ENCODE measurements at places on chromosomes 1 and 21. TPM values are rescaled to one million over a fixed set of nuclear protein-coding genes. Genes with fewer than 3 reads are reported as not detected.

DNA sequence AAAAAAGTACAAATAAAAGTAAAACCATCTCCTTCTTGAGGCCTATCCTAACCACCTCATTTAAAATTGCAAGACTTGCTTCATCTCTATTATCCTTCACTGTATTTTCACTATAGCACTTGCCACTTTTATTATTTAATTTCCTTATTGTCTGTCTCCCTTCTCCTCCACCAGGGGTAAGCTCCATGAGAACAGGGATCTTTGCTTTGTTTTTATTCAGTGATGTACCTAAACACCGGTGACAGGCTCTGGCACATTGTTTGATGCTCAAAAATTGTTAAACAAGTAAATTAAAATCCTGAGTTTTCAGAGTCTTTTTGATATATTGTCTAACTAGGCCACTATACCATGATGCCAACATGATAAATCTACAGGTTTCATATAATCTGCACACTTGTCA lies 17.2 kb upstream of the SPEN start:
- no peak for DNase-seq

- DNase-seq: no peak
These were observed 30.8 kb downstream of the RSPH1 start for GRCh38 chr21:42465008-42465802.

DNA sequence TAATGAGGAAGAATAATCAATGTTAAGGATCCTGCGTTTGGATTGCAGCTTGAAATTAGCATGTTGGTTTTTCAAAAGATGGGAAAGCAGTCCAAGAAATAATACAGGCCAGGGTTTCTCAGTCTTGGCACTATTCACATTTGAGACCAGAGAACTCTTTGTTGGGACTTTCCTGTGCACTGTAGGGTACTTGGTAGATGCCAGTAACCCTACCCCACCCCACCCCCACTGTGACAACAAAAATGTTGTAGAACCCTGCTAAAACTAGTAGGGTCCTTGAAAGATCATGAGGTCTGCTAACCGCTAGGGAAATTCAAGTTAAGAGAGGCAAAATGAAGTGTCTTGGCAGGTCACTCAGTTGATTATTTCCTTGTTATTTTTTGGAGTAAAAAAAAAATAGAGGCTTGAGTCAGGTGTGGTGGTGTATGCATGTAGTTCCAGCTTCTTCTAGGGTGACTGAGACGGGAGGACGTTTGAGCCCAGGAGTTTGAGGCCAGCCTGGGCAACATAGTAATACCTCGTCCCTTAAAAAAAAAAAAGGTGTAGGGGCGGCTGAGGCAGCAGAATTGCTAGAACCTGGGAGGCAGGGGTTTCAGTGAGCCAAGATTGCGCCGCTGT lies 53.3 kb downstream of the SPEN start:
- no peak for DNase-seq

DNA sequence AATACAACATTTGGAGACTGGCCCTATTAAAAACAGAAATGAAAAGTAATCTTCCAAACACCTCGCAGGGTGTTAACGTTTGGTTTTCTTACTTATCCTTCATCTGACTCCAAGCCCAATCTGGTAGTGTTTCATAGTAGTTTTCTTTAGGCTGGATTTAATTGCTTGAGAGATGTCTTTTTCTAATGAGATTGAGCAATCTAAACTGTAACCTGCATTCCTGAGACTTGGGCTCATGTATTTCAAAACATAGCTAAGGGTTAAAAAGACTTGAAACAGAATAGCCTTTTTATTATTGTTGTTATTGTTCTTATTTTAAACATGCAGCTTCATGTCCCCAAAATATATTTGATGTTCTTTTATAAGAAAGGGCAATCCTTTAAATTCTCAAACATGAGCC lies 278.9 kb downstream of the TGFB2 start:
- no peak for DNase-seq

DNA sequence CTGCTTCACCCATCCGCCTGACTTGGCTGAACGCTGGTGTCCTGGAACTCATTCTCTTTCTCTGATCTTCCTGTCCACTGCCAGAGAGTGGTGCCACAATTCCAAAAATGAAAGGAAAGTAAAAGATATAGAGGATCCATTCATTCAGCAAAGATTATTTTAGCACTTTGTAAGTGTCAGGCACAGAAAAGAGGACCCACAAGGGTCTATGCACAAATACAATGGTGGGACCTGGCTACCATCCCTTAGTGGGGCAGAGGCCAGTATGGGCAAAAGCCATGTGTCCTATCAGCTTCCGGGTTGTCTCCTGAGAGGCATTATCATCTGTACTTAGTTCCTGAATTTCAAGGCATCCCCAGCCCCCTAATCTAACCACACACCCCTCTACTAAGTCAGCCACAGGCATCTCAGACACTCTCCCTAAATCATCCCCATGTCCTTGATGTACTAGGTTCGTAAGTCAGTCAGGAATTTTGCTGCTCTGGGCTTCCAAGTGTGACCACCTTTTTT lies 19.0 kb downstream of the SSR2 start:
- DNase-seq: no peak

- no peak for DNase-seq
These were observed 15.7 kb upstream of the PDXK start for GRCh38 chr21:43703035-43703880.

DNA sequence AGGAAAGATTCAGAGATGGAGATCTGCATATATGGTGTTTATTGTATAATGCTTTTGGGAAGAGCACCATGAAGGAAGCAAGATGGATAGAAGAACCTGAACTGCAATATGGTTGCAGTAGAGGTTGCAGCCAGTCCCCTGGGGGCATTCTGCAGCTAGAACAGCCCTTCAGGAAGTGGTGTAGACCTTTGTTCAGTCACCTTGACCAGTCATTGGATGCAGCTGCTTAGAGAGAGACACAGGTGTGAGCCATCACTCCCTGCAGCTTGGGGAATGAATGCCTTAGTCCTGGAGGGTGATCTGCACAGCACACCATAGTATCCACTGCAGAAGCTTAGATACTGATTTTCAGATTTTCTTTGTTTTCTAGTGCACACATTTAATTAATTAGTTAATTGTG lies 42.3 kb downstream of the NEK7 start:
- no peak for DNase-seq

GRCh38 chr1:76871355-76871974 lies 4.2 kb downstream of the ST6GALNAC5 start:
- DNase-seq: no peak

- no peak for DNase-seq
These were observed 161.6 kb upstream of the PTBP2 start for GRCh38 chr1:96559707-96560596.

- DNase-seq: no peak
These were observed 132.4 kb downstream of the HMGB4 start for GRCh38 chr1:33996281-33996680.

DNA sequence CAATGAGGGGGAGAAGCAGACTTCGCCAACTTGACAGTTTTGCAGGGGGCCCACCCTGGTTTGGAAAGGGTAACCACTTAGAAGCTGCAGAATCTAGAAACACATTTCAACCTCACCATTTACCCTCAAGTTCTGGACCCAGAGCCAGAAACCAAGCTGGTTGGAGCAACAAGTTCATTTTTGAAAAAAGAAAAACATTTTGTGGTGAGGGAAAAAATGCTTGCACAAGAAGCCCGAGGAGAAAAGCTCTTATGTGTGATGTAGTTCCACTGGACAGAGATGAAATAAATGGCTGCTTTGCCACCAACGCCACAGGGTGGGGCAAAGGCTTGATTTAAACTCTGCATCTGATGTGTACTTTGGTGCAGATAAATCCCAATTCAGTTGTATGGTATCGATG lies 10.6 kb upstream of the NGF start:
- no peak for DNase-seq

DNA sequence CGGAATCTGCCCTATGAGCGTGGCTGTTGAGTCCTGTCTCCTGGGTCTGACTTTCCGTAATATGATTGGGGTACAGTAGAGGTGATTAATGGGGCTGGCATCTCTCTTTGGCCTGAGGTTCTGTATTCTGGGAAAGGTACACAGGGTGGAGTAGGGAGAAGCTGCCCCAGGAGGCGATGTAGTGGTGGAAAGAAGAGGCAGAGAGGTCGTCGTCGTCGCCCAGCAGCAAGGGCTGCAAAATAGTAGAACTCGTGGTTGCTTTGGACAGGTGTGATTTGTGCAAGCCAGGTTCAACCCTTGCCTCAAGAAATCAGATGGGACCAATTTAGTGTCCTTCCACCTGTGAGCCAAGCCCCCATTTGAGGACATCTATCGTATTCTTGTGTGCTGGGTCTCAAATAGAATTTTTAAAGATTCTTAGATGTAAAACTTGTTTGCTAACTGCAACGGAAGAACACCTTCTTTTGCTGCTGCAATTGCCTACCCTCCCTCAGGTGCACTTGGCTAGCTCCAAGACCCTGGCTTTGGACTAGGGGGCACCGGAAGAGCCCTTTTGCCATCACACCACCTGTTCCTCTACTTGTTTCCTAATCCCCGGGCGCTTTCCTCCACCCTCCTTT lies 1.3 kb upstream of the HMGN2 start:
- no peak for DNase-seq

GRCh38 chr21:16205527-16205926 lies 475.7 kb downstream of the USP25 start:
- no peak for DNase-seq

DNA sequence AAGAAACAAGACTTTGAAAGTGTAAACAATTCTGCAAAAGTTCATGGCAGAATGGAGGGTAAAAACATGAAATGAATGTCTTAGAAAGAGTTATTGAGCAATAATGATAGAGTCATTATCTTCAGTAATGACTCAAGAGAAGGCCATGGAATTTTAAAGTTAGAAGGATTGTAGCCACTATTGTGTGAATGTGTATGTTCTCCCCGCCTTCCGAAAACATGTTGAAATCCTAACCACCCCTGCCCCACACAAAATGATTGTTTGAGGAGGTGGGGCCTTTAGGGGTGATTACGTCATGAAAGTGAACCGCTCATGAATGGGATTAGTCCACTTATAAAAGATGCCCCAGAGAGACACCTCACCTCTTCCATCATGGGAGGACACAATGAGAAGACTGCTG lies 93.8 kb upstream of the CCDC190 start:
- no peak for DNase-seq

GRCh38 chr1:183000167-183000962 lies 22.9 kb upstream of the LAMC1 start:
- DNase-seq: no peak

DNA sequence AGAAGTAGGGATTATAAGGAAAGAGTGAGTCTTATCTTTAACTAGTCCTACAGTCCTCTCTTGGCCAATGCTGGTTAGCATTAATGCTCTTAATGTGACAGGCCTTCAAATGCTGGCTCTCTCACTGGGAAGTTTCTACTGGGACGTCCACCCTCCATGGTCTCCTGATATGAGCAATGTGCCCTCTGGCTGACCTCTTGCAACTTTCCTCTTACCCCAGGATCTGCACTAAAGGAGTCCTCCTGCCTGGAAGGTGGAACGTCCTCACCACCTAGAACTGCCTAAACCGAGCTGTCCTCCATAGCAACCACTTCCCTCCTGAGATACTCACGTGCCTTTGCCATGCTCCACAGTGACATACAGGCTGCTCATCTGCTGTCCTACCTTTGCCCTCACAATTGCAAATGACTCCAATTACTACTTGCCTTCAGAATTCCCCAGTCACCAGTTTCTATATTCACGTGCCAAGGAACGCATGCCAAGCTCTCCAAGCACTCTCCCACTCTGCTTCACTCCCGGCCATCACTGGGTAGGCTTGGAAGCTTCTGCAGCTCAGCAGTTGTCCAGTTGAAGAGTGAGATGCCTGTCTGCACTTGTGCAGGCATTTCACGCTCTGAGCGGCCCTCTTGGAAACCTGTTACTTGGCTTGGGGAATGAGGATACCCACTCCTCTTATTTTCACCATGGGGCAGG lies 404.7 kb downstream of the RRAGC start:
- DNase-seq: no peak

DNA sequence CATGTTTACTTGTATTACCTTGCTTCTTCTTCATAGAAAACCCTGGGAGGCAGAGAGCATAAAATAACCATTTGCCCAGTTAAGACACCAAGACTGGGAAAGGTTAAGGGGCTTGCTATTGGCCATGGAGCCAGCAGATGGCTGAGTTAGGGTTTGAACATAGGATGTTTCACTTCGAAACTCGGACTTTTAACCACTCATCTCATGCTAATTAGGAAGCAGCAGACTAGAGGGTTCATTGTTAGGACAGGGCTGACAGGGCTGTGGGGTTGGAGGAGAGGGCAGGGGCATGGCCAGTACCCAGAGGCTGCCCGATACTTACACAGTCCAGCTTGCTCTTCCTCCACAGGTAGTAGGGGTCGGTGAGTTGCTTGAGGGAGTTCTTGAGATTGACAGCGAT lies 17.0 kb downstream of the SLC26A9 start:
- DNase-seq: no peak

DNA sequence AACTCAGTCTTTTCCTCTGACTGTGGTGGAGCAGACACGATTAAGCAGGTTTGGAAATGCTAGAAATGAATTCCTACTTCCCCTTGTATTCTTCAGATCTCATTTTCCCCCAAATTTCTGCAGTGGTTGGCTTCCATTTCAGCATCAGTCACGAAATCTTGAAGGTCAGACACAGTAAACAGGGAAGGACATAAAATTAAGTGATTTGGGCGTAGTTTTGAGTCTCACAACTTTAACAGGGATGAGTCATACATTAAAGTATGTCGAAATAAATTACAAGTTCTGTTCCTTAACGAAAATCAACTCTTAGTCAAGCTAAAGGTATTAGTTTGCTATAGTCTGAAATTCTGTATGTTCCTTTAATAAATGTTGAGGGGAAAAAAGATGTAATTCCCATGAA lies 61.1 kb downstream of the HNRNPR start:
- DNase-seq: no peak

DNA sequence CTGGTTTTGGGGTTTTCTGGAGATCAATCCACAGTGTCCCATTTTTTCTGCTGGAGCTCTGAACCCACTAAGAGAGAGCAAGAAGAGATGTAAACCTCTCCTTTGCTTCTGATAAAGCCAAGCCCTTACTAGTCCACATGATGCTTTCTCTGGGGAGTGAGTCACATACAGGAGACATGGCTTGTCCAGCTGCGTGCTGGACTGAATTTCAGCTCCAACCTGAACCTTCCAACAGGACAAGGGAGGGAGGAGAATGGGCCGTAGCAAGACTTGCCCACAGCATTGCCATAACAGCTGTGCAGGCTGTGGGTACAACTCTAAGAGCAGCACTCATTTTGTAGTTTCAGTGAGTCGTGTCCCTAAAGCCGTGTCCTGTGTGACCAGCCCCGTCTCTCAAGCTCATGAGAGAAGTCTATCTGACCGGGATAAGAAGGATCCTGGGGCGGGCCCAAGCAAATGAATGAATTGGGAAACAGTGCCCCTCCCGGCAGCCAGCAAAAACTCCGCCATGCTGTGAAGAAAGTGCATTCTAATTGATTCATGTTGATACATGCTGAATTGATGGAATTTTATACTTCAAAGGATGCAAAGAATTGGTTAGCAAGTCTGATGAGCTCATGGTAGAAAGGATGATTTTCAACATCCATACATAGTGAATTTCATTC lies 195.2 kb downstream of the GABPA start:
- DNase-seq: no peak

- DNase-seq: no peak
These were observed 62.8 kb downstream of the PIK3CD start for GRCh38 chr1:9714257-9714718.

GRCh38 chr1:211521102-211521815 lies 29.3 kb upstream of the RD3 start:
- DNase-seq: no peak

Gene UTP11
- 21.4 TPM for polyA plus RNA-seq

Gene THEMIS2
- 14.1 TPM for polyA plus RNA-seq

Gene RGS2
- 25.0 TPM for polyA plus RNA-seq

Gene MYOG
- not detected for polyA plus RNA-seq
